ENCODE measurements at places on chromosomes 13 and 19. TPM values are rescaled to one million over a fixed set of nuclear protein-coding genes. Genes with fewer than 3 reads are reported as not detected.

- no peak for DNase-seq
Measured at GRCh38 chr19:7255119-7255518, 39.1 kb downstream of the INSR start.

DNA sequence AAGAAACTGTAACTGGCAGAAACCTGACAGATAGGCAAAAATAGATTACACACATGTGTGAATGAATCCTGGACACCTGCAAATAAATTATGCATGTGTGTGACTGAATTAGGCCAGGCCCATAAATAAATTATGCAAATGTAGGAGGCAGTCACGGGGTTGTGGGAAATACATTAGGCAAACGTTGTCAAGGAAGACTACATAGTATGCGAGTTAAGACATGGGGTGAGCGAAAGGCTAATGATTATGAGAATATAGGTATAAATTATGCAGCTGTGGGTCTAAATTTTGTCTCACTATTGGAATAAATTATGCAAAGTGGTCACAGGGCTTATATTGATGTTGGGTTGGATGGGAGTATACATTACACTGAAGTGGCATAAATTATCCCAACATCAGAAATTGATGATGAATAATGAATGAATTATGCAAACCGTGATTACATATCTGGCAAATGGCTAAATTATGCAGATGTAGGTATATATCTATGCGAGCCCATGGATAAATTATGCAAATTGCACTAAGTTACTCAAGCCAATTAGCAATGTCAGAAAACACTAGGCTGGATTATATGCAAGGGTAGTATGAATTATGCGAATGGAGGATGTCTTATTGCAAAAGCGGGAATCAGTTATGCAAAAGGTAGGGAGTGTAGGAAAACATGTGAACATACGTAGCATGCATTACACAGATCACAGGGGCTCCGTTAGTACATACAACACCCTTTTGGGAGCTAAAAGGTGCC is 6.8 kb downstream of the SLC8A2 start:
- no peak for DNase-seq

DNA sequence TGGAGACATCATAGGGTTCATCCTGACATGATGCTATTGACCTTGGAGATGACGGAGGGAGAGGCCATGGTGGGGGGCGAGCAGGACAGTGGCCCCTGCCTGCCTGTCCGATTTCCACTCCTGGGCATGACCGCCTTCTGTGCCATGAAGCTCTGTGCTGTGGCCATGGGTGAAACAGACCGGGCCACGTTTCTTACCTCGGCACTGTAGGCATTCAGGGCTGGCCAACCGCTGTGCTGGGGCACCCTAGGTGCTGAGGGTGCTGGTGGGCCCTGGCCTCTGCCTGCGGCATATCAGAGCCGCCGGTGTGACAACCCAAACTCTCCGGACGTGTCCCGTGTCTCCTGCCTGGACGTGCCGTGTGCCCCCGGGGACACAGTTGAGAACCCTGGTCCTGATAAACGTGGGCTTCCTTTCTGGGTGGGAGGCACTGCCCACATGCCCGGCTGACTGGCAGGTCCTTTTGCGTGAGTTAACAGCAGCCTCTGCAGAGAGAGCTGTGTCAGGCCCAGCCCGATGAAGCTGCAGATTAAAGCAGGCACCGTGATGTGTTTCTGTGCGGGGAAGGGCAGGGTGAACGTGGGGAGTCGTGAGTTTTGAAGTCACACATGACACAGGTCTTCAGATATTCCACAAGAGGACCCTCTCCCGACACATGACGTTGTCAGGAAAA is 46.5 kb downstream of the TMEM255B start:
- no peak for DNase-seq

DNA sequence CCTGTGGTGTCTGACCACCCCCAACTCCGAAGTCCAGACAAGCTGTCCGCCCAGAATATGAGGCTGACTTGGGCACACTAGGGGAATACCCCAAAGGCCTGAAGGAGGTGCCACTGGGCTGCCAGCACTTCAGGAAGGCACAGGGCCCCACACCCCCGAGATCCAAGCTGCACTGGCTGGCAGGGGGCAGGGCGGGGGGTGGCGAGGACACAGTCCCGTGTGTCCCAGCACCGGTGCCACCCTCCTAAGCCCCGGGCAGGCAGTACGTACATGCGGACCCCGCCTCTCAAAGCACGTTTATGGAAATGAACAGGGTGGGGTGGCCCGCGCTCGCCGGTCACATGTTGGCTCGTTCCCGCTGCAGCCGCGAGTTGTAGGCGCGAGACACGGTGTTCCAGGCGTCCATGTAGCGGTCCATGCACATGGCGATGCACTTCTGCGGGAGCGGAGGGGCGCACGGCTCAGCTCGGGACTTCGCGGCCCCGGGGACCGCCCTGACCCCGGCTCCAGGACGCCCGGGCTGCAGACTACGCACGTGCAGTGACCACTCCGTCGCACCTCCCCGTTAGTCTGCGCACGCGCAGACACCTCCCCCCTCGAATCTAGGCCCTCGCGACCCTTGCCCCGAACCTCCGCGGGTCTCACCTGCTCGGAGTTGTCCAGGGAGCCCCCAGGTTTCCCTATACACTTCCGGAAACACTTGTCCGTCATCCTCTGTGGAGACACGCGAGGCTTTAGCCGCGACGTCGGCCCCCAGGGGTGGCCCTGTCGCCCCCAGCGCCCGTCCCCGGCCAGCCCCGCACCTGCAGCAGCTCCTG is 566 bp downstream of the TIMM13 start:
- peak; percentile 45 for DNase-seq

DNA sequence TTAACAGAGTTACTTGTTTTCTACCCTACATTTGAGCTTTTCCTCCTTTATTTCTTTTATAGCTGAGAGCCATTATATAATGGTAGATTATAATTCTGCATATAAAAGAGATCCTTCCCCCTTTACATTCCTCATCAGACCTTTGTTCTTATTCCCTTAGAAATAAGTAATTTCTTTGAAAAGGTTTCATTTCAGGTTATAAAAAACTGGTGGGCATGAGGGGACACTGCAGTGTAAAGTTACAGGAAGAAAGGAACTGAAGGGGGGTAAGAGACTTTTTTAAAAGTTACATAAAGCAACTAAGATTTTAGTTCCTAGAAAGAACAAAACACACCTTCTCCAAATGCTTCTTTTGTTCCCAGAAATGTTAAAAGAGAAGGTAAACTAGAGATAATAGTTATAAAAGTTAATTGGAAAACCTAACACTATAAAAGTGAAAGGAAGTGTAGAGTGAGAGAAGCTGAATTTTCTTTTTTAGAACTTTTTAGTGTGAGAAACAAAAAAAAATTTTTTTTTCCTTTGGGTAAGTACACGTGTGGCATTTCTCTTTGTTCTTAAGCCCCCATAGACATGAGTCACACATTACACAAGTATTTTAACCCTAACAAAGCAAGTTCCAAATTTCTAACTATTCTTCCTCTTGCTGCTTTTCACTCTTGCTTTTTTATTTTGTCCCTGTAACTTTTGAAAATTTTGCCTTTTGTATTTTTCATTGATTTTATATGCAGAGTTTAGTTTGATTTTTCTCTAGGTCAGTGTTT is 106.4 kb upstream of the MLNR start:
- peak; percentile 67 for DNase-seq

DNA sequence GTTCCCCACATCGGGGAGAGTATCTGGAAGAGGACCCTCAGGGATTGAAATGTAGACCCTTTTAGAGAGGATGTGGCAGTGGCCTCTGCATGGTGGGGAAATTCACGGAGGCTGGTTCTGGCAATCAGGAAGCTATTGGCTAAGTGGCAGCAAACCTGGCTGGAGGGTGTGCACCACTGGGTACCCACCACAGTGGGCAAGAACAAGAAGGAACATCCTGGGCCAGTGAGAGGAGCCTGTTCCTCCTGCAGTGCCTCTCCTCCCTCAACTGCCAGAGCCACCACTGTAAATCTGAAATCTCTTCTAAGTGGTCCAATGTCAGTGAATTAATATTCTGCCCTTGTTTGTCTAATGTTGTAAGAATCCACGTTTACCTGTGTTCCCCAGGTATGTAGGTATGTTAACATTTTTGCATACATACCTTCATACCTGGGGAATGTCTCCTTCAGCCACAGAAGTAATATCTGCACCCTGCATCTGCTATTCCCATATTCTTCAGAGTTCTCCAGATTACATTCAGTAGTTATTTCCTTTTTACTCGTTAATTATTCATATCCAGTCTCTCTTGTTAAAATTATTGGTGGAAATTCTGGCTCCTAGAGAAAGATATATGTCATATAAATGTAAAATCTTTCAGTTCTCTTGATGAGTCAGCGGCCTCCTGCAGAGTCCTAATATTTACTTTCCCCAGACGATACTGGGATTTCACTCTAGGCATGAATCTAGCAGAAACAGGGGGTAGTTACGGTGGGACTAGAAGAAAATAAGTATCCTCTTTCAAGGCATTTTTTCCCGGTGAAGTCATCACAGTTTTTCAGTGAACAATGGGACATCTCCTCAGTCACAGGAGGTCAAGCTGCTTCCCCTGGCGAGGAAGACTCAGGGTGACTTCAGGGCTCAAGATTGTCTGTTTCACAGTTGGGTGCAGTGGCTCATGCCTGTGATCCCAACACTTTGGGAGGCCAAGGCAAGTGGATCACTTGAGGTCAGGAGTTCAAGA is 148.3 kb downstream of the MYO16 start:
- no peak for DNase-seq

DNA sequence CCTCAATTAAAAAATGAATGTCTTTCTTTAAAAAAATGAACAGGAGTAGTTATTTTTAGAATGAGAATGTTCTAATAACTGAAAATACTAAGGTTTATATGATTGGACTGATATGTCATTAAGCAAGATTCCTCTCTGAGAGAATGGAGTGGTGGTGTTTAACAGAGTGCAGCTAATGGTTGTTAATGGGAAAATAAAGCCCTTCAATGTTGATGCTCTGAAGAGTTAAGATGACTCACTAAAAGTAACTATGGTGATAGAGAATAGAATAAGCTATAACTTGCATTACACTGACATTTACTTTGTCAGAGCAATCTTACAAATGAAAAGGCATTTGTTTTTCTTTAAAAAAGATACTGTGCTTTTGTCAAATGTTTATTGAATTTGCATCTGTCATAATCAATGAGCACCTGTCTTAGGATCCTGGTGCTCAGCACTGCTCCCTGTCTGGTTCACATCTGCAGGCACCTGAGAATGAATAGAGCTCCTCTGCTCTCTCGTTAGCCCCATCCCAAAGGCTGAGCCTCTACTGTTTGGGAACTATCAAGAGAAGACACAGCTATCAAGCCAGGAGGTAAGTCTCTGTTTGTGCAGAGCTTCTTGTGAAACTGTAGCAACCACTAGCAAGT is 15.1 kb downstream of the PABPC3 start:
- DNase-seq = no peak

- peak; percentile 48 for DNase-seq
Measured at GRCh38 chr13:48501705-48502104, 31.2 kb downstream of the RCBTB2 start.

DNA sequence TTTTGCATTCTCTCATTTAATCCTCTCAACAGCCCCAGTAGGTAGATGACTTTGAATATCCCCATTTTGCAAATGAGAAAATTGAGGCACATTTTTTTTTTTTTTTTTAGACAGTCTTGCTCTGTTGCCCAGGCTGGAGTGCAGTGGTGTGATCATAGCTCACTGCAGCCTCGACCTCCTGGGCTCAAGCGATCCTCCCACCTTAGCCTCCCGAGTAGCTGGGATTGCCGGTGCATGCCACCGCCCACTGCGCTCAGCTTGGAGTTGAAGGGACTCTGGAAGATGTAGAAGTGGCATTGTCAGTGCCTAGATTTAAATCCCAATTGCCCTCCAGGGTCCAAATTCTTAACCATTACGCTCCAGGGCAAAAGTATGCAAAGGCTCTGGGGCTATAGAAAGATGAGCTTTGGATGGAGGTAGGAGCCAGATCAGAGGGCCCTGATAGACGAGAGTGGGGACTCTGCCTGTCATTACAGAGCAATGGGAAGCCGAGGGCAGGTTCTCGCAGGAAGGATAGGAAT is 813 bp upstream of the MCOLN1 start:
- no peak for DNase-seq

DNA sequence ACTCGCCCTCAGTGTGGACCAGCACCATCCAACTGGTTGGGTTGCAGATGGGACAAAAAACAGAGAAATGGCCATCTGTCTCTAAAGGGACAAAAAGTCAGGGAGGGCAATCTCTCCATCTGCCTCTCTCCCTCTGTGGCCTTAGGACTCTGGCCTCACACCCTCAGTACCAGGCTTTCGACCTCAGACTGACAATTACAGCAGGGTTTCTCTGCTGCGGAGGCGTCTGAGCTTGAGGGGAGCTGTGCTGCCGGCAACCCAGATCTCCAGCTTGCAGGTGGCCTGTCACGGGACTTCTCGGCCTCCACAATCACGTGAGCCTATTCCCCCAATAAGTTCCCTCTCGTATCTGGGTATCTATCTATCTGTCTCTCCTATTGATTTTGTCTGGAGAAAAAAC is 27.7 kb downstream of the MLLT1 start:
- no peak for DNase-seq

DNA sequence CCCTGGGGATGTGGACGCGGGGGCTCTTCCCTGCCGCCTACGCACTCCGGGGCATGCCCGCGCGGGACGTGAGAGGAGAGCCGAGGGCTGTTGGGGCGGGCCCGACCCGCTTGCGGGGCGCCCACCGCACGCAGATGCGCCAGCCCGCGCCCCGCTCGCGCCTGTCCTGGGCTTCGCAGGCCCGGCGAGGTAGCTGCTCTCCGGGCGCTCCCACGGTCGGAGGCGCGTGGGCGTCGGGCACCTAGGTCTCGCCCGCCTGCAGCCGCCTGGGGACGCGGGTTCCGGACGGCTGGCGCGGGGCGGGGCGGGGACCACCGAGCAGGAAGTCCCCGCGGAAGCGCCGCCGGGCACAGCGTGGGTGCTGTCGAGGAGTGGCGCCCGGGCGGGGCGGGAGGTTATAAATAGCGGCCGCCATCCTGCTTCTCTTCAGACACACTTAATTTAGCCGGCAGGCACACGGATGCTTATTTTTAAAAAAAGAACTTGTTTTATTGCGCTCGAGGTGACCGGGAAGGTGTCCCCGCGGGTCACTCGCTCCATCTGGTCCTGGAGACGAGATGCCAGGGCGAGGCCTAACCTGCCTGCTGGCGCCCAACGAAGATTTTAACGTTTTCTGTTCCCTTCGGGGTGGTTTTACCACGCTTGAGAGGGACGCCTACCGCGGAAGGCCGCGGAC is 561 bp upstream of the GJA3 start:
- DNase-seq = no peak

- DNase-seq = no peak
Measured at GRCh38 chr19:16677055-16677454, 16.1 kb downstream of the TMEM38A start.

The ZNF418 gene
- total RNA-seq = 1.5 TPM

The ZNF132 gene
- 5.7 TPM for total RNA-seq

The ANO8 gene
- total RNA-seq = 3.3 TPM

The LYPD3 gene
- not detected for total RNA-seq

The ATP4B gene
- total RNA-seq = not detected

The MBD3L2 gene
- not detected for total RNA-seq

The ZNF497 gene
- total RNA-seq = 1.1 TPM

The NAPSA gene
- total RNA-seq = not detected

The ZNF844 gene
- 2.5 TPM for total RNA-seq

The TUBB4A gene
- not detected for total RNA-seq

The ZNF296 gene
- not detected for total RNA-seq

The COMP gene
- 0.13 TPM for total RNA-seq

The PSPN gene
- 0.90 TPM for total RNA-seq

The F2RL3 gene
- not detected for total RNA-seq

All from LHCN-M2 (cell line).